ENCODE measurements at places on chromosomes 1 and 21.

DNA sequence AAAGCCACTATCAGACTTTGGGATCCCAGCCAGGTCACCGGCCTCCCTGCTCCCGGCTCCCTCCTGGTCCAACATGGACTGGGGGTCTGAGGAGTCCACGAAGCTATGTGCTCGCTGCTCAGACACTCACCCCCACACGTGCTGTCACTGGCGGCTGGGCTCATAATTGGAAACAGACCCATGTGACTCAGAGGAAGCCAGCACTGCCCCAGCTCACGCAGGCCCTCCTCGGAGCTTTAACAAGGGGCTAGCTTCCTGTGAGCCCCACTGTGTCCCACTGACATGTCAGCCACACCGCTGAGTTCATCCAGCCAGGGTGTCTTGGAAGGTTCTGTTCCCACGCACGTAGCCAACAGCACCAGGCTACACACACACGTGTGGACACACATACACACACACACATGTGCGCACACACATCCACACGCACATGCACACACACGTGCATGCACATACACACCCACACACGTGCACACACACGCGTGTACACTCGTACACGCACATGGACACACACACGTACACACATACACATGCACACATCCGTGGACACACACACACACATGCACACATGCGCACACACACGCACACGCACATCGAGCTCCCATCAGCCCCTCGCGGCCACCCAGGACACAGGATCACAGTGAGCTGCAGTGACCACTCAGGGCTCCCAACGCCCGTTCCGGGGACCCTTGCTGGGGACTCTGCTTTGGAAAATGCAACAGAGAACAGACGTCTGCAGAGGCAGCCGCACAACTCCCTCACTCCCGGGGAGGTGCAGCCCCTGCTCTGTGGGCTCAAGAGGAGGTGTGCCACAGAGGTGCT lies 18.4 kb upstream of the COL6A2 start:
- DNase-seq, result no peak

GRCh38 chr1:5898266-5898665 lies 94.0 kb downstream of the NPHP4 start:
- DNase-seq, result no peak

GRCh38 chr21:36482673-36483072 lies 2.8 kb upstream of the CLDN14 start:
- no peak for DNase-seq

- no peak for DNase-seq
Measured at GRCh38 chr1:227253065-227253464, 65.2 kb downstream of the CDC42BPA start.

GRCh38 chr1:46793126-46793525 lies 5.7 kb upstream of the CYP4B1 start:
- DNase-seq, result peak; percentile 3

- DNase-seq, result no peak
Measured at GRCh38 chr1:17045634-17046333, 8.0 kb downstream of the SDHB start.

DNA sequence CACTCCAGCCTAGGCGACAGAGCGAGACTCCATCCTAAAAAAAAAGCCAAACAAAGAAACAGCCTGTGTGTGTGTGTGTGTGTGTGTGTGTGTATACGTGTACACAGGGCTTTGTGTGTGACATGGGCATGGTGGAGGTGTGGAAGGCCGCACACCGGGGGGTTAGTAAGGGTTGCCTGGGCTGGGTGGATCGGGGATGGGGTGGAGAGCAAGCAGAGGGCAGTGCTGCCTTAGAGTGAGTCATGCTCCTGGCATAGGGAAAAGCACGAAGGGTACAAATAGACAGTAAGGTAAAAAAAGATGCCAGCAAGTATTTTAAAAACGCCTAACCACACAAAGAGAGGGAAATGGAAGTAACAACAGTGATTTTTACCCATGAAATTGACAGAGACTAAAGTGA lies 6.2 kb downstream of the PRMT2 start:
- DNase-seq, result no peak

DNA sequence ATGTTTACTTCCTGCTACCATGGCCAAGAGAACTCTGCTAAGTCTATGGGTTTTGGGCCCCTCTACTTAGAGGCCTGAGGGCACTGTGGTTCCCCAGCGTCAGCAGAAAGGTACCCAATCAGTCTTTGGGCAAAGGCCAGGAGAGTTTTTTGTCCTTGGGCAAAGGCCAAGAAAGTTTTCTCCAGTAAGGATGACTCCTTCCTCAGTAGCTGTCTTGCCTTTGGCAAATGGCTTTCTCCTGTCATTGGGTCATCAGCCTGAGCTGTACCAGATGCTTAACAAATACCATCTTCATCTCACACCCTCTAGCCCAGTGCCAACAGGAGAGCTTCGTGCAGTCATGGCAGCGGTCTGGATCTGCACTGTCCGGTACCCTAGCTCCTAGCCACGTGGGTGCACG lies 199.3 kb upstream of the TMEM51 start:
- DNase-seq, result no peak

GRCh38 chr1:100359139-100359538 lies 6.8 kb downstream of the CDC14A start:
- DNase-seq, result no peak

DNA sequence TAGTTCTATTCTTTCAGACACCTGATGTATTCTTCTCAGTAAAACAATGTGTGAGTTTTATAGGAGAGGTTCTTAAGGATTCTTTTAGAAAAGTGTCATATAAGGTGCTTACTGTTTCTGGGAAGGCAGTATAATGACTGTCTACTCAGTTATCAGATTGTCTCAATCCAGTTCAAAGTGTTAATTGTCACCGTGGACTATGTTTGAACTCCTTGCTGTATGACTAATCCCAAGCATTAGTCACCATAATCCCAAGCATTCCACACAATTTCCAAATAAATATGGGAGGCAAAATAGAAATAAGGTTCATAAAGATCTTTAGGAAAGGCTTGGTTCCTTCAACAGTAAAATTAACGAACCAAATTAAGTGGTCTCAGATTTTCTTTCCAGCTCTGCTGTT lies 342.1 kb upstream of the NR5A2 start:
- DNase-seq, result no peak

GRCh38 chr1:16293538-16293937 lies 56.6 kb upstream of the CPLANE2 start:
- no peak for DNase-seq

- DNase-seq, result no peak
Measured at GRCh38 chr1:199422206-199422605, 605.3 kb upstream of the NR5A2 start.

DNA sequence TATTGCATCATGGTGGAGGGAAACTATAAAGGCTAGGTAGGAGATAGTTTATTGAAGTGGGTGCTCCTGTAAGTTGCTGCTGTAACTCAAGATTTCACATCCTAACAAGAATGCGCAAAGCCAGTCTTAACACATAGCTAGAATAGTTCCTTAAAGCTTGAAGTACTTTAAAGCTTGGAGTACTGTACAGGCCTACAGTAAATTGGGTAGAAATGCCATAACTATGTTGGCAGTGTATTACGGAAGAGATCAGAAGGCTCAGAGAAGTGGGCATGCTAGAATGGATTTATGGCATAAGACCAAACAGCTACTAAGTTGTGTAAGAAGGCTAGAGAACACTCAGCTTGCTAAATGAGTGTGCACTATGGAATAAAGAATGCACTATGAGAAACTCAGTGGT lies 44.5 kb downstream of the DMRTA2 start:
- DNase-seq, result no peak

- DNase-seq, result no peak
Measured at GRCh38 chr21:35326677-35327076, 277.6 kb upstream of the RUNX1 start.

- DNase-seq, result no peak
Measured at GRCh38 chr1:235791532-235792060, 75.1 kb downstream of the LYST start.

DNA sequence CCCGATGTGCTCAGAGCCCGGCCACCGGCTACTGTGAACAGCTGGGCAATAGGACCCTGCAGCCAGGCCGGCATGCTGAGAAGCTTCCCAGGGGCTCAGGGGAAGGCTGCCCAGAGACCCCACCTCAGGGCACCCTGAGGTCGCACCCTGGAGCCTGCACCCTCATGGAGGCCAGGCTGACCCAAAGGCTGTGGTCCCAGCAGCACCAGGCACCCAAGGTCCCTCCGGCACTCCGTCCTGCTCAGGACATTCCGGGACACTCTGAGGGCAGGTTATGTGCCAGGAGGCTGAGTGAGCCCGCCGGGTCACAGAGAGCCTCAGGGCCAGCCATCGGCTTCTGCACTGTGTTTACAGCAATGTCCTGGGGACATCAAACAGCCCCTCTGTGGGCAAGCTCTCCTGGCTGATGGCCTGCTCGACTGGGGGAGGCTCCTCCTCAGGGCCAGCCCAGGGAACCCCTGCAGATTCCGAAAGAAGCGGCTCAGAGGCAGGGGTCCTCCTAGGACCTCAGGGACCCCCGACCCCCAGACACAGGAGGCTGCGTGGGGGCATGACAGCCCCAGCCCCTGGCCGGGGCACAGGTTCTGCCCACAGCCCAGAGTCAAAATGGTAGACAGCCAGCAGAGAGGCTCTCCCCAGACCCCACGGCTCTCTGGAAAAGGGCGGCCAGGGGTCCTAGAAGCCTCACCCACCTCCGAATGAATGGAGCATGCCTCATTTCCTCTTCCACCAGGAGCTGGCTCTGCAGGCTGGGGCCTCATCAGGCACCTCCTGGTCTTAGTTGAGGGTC lies 8.2 kb downstream of the SLC19A1 start:
- DNase-seq, result no peak

GRCh38 chr21:26717146-26717739 lies 128.0 kb downstream of the ADAMTS1 start:
- peak; percentile 3 for DNase-seq

- DNase-seq, result no peak
Measured at GRCh38 chr1:150954708-150955107, 19.9 kb downstream of the CERS2 start.

GRCh38 chr1:221575605-221576004 lies 166.3 kb downstream of the DUSP10 start:
- no peak for DNase-seq

DNA sequence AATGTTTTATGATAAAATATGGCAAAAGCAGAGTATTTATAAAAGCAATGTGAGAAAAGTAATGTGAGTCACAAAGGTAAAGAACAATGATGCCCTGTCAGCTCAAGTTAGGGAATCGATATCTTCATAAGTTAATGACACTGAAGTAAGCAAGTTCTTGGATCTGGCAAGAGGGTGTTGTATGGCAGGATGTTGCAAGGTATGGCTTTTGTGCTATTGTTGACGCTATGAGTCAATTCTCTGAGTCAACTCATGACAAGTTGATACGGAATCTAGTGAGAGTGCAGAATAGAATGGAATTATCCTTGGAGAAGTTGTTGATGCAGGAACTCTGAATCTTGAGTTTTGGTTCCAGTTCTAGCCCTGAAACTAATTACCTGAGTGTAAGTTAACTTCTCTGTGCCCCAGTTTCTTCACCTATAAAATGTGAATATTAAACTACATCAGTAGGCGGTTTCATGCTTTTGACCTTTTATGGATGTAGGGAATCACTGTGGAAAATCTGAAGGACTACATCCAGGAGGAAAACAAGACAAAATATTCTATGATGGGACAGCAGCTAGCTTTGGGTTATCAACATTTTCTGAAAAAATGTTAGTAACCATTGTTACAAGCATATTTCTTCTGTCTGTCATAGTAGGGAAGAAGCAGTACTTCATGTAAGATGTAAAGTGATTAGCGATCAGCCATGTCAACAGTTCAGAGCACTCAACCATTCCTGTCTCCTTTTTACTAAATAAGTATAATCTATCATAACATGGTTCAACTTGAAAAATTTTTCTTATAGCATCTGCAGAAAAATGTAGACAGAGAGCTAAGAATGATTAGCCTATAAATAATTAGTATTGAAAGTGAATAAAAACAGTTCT lies 96.9 kb downstream of the ATP6V1G3 start:
- DNase-seq, result no peak

DNA sequence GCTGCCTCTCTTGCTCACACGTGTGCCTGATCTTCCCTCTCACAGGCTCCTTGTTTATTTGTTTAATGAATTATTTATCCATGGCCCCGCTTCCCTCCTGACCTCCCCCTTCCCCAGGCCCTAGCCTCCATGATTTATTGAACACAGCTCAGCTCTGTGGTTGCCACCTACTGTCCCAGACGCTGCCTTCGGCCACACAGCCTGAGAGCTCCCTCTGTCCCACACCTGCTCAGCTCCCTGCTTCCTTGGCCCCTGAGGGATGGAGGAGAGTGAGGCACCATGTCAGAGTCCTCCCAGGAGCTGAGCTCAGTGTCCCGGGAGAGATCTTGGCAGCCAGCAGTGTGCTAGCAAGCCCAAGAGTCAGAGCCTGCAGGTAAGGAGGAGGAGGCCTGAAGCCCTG lies 3.1 kb upstream of the EFNA3 start:
- no peak for DNase-seq

- no peak for DNase-seq
Measured at GRCh38 chr1:18714404-18715175, 83.9 kb downstream of the PAX7 start.

DNA sequence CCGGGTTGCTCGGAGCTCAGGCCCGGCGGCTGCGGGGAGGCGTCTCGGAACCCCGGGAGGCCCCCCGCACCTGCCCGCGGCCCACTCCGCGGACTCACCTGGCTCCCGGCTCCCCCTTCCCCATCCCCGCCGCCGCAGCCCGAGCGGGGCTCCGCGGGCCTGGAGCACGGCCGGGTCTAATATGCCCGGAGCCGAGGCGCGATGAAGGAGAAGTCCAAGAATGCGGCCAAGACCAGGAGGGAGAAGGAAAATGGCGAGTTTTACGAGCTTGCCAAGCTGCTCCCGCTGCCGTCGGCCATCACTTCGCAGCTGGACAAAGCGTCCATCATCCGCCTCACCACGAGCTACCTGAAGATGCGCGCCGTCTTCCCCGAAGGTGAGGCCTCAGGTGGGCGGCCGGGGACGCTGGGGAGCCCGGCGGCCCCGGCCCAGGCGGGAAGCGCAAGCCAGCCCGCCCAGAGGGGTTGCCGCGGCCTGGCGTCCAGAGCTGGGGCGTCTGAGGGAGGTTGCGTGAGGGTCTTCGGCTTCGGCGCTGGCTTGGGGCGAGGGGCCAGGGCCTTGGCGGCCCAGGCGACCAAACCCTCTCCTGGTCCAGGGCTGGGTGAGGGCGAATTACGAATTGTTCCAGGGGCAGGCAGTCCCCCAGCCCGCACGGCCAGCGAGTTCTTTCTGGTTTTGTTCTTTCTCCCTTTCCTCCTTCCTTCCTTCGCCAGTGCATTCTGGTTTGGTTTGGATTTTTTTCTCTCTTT lies 805 bp downstream of the SIM2 start:
- DNase-seq, result no peak

DNA sequence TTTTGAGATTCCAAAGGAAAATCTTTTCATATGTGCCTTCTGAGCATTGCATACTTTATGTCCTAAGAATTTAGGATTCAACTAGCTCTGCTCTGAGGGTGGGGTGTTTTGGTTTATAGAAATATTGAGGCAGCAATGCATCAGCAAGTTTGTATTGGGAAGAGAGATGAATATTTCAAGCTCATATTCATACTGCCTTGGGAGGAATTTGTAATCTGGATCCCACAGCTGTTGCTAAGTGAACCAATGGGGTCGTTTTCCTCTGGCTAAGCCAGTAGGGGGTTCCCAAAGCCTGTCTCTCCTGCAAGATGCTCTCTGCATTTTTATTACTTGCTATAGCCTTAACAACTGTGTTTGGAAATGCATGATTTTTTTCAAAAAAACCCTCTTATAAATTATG lies 130.6 kb downstream of the SNX7 start:
- DNase-seq, result no peak

All from K562 (cell line).